Bronchial epithelial cell (primary cell): ENCODE measurements at places on chromosomes 12 and 14.
A peak's percentile ranks its signal among the peaks of the same experiment; 100 is the strongest.

DNA sequence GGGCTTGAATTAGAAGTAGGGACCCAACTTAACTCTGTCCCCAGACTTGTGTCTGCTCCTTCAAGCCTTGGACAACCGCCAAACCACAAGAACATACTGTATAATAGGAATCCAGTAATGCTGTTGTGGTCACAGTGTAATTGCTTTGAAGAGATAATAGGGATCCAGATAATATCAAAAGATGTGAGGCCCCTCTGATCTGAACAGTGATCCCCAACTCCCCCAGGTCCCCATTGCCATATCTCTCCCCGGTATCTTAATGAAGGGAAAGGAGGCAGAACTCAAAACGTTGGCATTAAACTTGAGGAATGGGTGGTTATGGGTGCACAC, 8.5 kb upstream of the PLEKHH1 start:
- DNase-seq = no peak

DNA sequence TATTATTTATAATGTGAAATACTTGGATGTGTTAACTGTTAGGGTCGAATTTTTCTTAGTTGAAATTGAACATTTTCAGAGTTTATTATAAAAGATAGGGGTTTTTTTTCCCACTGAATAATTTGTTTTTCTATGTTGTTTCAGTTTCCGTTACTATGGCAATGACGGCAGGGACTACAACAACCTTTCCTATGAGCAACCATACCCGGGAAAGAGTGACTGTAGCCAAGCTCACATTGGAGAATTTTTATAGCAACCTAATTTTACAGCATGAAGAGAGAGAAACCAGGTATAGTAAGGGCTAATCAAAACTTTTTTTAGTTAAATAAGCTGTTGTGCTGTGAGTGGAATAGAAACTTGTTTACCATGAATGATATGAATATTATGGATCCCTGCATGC, 35.1 kb upstream of the BMAL2 start:
- no peak for DNase-seq

DNA sequence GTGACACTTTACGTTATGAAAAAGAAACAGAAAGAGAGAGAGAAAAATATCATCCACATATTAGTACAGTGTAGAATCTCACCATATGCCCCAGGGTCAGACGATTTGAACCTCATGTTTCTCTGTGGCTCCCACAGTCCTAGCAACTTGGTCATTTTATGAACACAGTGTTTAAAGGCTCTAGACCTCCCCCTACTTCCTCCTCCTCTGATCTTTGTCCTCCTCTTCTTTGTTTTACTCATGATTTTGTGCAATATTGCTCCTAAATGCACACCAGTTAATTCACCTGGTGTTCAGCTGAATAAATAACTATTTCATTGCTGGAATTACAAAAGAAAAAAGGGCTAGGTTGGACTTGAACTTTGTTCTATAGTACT, 18.2 kb downstream of the GLT1D1 start:
- DNase-seq = no peak

GRCh38 chr14:69838881-69839416, 40.3 kb upstream of the SMOC1 start:
- DNase-seq = no peak

DNA sequence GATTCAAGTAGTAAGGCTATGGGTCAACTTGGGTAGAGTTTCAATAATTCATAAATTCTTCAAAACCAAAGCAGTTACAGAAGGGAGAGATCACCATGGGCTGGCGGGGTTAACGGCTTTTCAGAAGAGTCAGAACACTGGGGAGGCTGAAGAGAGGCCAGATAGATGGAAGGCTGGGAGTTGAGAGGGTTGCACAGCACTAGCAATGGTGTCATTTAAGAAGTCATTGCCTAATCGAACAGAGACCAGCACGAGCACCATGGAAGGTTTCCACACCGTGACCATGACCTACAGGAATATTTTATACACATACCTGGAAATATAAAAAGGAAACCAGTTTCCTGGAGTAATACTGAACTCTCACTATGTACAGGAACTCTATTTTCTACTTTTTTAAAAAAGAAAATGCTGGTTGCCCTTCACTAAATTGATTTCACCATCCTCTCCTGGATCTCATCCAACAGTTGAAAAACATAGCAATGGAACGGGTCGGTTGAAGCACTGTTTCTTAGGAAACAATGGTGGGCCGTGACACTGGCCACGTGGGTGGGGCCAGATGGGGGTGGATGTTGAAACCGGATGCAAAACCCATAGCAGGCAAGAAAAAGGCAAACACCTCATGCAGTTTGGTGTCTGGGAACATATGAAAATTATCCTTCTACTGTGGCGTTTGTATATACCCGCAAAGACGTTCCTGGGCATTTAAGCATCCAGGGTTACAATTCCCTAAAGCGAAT, 38.0 kb upstream of the RIN3 start:
- no peak for DNase-seq

- peak; percentile 40 for DNase-seq
Observed at GRCh38 chr12:148676-149416, 65.1 kb downstream of the SLC6A12 start.

DNA sequence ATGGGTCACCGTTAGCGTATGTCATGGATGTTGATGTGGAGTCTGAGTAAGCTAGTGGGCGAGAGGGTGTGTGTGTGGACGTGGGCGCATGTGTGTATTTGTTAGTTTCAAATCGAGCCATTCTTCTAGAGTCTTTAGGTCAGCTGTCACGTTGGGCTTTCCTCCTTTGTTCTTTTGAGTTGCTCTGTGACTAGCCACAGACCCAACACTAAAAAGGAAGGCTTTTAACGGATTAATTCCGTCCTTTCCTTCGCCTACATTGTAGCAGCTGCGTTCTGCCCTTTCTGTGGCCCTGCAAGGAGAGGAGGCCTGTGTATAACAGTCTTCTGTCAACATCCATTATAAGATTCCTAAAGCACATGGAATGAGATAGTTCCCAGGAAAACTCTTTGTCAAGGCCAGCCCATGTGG, 117.2 kb upstream of the DNM1L start:
- no peak for DNase-seq

- DNase-seq = no peak
Observed at GRCh38 chr14:93960108-93960475, 16.3 kb downstream of the ASB2 start.

DNA sequence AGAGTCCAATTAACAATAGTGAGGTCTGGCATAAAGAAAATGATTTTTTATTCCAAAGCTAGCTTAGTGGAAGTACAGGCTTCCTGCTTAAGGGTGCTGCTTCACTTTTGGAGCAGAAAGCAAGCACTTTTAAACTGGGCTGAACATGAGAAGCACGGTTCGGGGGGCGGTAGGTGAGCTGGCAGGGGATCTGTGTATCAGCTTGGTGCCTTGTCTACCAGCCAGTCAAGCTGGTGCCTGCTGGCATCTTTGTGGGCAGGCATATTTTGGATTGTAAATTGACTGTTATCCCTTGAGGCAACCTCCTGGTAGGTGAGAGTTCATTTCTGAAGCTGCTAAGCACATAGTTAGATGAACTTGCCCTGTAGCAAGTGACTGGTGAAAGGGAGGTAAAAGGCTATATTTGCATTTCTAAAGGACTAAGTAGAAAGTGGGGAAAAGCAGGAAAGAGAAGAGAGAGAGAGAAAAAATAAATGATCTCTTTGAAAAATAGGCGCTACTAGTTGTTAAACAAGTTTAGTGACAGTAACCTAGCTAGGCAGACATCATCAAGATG, 121.1 kb upstream of the SYT10 start:
- no peak for DNase-seq

GRCh38 chr14:65422088-65422834, 9.7 kb downstream of the FUT8 start:
- DNase-seq = no peak

GRCh38 chr12:51788876-51789275, 59.6 kb downstream of the FIGNL2 start:
- peak; percentile 59 for DNase-seq

- no peak for DNase-seq
Observed at GRCh38 chr12:42182394-42182793, 37.7 kb upstream of the GXYLT1 start.

DNA sequence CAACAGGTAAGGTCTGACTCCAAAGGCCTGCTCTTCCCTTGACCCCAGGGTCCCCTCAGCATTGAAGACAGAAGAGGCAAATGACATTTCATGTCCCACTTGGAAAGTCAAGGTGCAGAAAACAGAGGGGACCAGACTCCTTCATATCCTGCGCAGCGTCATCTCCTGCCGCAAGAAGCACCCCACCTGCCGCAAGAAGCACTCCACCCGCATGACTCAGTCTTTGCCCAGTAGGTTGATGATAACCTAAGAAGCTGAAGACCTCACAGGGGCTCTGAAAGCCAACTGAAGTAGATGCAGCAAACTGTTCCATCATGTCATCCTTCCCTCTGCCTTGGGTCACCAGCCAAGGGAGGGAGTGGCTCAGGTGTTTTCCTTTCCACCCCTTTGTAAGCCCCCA, 11.6 kb upstream of the SMUG1 start:
- no peak for DNase-seq

DNA sequence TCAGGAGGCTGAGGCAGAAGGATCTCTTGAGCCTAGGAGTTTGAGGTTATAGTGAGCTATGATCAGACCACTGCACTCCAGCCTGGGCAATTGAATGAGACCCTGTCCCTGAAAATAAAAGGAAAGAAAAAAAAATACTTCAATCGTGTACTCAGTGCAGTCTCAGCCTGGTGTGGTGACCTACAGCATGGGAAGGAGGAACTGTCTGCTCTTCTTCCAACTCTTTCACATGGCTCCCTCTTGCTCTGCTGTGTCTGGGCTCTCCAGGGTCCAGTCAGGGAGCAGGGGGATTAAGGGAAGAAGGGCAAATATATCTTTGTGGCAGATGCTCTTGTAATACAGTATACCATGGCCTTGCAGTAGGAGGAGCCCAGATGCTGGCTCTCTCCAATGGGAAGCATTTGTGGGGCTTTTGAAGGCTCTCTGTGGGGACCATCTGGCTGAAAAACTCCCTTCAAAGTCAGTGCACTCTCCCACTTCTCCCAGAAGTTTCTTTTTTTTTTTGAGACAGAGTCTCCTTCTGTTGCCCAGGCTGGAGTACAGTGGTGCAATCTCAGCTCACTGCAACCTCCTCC, 76.6 kb upstream of the TMPO start:
- DNase-seq = no peak

GRCh38 chr12:29428633-29429032, 47.7 kb upstream of the ERGIC2 start:
- peak; percentile 97 for DNase-seq

- no peak for DNase-seq
Observed at GRCh38 chr12:82029936-82030335, 270.8 kb upstream of the PPFIA2 start.

DNA sequence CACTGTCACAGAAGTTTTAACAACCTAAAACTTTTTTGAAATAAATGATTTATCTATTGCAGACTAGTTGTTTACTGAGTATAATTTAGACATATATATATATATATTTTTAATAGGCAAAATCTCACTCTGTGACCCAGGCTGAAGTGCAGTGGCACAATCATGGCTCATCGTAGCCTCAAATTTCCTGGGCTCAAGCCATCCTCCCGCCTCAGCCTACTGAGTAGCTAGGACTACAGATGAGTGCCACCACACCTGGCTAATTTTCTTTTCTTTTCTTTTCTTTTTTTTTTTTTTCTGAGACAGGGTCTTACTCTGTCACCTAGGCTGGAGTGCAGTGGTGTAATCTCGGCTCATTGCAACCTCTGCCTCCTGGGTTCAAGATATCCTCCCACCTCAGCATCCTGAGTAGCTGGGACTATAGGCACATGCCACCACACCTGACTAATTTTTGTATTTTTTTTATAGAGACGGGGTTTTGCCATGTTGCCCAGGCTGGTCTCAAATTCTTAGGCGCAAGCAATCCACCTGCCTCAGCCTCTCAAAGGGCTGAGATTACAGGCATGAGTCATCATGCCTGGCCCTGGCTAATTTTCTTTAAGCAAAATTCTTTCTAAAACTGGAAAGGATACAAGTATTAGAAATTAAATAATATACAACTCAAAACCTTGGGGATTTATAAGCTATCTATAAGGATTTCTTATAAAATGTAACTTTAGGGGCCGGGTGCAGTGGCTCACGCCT, 23.1 kb downstream of the EEA1 start:
- no peak for DNase-seq

DNA sequence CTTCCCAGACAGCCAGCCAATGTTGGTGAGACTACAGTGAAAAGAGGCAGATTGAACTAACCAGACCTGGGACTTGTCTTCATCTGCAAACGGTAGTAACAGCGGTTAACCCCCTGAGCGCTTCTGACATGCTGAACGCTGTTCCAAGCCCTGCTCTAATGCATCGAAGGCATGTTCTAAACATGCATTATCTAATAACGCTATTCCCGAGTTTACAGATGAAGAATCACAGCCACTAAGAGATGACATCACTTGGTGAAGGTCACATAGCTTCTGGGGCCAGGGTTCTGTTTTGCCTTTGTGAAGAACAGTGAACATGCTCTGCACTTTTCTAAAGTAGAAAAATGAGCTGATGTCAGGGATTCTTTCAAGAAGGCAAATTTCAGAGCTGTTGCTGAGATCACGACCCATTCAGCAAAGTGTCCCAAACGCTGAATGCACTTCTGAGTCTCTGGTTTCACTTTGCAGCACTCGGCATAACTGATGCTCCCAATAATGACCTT, 56.0 kb downstream of the FOS start:
- no peak for DNase-seq

- DNase-seq = no peak
Observed at GRCh38 chr14:52911904-52912303, 38.9 kb downstream of the FERMT2 start.

DNA sequence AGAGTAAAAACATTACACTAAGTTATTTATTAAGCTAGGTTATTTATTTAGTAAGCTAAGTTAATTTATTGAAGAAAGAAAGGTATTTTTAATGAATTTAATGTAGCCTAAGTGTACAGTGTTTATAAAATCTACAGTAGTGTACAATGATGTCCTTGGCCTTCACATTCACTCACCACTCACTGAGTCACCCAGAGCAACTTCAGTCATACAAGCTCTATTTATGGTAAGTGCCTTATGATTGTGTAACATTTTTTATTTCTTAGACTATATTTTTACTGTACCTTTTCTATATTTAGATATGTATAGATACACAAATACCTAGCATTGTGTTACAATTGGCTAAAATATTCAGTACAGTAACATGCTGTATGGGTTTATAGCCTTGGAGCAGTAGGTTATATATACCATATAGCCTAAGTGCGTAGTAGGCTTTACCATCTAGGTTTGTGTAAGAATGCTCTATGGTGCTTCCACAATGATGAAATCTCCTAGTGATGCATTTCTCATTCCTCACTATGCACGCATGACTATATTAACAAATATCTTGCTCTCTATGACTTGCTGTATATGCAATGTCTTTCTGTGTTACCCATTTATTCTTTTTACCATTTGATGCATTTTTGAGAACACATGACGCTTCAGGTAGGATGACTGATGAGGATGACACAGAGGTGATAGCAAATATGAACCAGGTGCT, 309.6 kb upstream of the ATXN7L3B start:
- peak; percentile 31 for DNase-seq

- no peak for DNase-seq
Observed at GRCh38 chr12:76449993-76450392, 101.8 kb upstream of the BBS10 start.

DNA sequence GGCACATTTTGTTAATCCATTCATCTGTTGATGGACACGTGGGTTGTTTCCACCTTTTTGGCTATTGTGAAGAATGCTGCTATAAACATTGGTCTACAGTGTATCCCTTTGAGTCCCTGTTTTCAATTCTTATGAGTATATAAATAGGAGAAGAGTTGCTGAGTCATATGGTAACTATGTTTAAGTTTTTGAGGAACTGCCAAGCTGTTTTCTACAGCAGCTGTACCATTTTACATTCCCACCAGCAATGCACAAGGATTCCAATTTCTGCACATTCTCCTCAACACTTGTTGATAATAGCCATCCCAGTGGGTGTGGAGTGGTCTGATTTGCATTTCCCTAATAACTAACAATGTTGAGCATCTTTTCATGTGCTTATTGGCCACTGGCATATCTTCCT, 6.9 kb upstream of the SVOP start:
- DNase-seq = peak; percentile 12
